ENCODE measurements at places on chromosomes 16 and 17.

DNA sequence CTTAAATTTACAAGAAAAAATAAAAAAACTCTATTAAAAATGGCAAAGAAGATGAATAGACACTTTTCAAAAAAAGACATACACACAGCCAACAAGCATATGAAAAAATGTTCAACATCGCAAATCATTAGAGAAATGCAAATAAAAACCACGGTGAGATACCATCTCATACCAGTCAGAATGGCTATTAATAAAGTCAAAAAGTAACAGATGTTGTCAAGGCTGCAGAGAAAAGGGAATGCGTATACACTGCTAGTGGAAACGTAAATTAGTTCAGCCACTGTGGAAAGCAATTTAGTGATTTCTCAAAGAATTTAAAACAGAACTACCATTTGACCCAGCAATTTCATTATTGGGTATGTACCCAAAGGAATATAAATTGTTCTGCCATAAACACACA, 31.4 kb downstream of the CAPNS2 start:
- no peak for DNase-seq

DNA sequence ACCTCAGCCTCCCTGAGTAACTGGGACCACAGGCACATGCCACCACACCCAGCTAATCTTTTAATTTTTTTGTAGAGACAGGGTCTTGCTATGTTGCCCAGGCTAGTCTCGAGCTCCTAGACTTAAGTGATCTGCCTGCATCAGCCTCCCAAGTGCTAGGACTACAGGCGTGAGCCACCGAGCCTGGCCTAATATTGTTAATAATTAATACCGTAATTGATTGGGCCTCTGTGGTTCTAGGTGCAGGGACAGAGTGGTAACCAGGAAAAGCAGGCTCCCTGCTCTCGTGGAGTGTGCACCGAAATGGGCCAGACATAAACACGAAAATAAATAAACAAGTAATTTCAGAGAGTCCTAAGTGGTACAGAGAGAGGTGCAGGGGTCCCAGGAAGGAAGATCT, 241.0 kb downstream of the GSG1L start:
- no peak for DNase-seq

GRCh38 chr17:40364121-40364861, at the start of gene GJD3:
Gene GJD3 (minus strand): TSS chr17:40364737. CDS start chr17:40363815, 922 bp downstream.
- peak; percentile 57 for DNase-seq

- no peak for DNase-seq
Observed at GRCh38 chr17:45414990-45415881, 17.4 kb downstream of the ARHGAP27 start.

- DNase-seq, result no peak
Observed at GRCh38 chr17:44022246-44022645, 7.5 kb upstream of the TMEM101 start.

- DNase-seq, result no peak
Observed at GRCh38 chr17:72387487-72387886, 266.7 kb downstream of the SOX9 start.

GRCh38 chr17:69495787-69496186, 81.3 kb downstream of the MAP2K6 start:
- DNase-seq, result no peak

DNA sequence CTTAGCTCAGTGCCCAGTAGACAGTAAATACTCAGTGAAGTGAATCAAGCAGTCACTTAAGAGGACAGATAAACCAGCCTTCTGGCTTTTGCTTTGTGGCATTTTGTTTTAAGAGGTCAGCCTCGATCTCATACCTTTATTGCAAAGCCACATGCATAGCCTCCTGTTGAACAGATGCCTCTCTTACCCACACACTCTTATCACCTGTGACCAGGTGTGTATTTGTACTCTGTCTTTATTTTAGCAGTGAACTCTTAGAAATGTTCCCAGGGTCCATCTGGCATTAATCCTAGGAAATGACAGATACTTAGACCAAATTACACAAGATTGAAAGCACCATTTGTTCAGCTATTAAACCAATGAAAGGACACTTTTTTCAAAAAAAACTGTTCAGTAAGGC, 1426.5 kb downstream of the CDH11 start:
- no peak for DNase-seq

- DNase-seq, result no peak
Observed at GRCh38 chr17:19250421-19251173, 13.4 kb downstream of the EPN2 start.

GRCh38 chr17:8162997-8163977, 539 bp upstream of the VAMP2 start:
- peak; percentile 70 for DNase-seq

GRCh38 chr16:49563666-49564065, 190.1 kb downstream of the C16orf78 start:
- DNase-seq, result no peak

- DNase-seq, result no peak
Observed at GRCh38 chr17:53722407-53722806, 100.3 kb upstream of the KIF2B start.

DNA sequence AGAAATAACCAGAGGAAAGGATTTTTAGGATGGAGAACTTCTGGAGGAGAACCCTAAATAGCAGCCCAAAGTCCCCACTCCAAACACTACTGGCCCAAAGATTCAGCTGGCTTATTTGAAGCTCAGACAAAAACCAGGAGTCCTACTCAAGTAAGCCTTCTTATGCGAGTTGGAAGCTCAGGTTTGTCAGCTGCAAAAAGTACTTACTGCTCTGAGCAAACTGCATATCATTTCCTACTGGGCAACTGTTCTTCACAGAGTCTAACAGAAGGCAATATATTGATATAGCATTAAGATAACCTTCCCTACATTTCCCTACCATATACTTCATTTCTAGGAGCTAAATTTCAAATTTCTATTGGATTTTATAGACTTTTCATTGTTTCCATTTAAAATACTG, 76.1 kb upstream of the CORO6 start:
- no peak for DNase-seq

DNA sequence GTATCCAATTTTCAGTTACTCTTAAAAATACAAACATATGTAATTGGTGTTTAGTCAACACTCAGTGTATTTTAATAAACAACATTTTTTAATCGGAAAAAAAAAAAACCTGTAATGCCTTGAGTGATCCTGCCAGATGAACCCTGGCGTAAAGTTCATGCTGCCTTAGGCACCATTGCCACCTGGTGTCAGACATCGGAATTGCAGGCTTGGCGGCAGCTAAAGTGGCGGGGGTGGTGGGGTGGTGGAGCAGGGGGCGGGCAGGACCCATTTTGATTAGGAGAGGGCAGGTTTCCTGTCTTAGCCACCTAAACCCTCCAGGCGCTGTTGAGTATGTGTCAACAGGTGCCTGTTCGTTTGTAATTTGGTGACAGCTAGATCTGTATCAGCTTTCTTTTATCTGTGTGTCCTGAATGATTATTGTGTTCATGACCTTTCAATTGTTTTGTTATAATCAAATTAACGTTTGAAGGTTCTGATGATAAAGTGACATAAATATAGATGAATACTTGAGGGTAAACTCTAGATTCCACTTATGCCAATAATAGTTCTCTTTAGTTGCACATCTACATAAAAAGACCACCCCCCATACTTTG, 588.7 kb downstream of the CDH13 start:
- peak; percentile 76 for DNase-seq

DNA sequence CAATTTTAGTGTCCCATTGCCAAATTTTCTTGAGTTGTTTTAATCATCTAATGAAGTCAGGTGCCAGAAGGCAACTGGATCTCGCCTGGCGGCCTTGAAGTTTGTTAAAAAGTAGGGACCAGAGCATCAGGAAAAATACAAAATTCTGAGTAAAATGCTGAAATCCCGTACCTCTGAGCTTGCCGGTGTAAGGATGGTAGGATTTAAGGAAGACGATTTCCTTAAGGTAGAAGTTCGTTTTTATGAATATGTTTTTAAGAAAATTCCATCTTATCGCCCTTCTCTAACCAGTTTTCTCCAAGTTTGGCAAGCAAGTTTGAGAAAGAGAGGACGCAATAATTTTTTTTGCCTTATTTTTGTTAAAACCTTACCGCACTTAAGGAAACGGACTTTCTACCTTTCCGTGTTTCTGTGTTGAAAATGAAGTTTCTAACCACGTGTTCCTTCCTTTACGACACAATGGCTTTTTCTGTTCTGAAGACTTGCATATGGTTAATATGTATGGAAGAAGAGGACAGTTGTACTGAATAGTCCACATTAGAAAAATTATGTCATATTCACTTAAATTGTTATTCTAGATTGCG, 748 bp downstream of the ATF7IP2 start:
- DNase-seq, result no peak

GRCh38 chr16:48511071-48511540, 98.9 kb downstream of the N4BP1 start:
- DNase-seq, result peak; percentile 25

DNA sequence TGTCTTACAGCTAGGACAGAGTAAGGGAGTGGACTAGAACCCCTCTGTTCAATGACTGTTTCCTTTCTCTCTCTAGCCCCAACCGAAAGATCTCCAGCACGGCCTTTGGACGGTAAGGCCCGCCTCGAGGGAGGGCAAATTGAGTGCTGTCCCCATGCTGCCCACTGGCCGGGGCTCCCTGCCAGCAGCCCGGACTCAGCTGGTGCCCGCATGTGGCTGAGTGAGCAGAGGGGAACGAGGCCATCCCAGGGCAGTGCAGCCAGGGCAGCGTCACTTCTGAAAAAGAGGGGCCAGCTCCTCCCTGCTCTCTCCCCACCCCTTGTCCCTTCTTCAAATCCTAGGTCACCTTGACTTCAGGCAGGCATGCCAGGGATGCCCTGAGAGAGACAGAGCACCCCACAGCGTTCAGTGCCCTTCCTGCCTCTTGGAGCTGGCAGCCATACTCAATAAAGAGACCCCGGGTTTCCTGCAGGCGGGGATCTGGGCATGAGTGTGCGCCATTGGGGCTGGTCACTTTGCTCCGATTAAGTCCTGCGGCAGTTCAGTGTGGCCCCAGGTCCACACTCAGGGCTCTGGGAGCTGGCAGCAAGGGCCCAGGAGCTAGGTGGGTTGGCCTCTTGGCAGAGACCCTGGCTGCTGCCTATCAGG, 130.9 kb downstream of the RAB11FIP4 start:
- DNase-seq, result no peak

GRCh38 chr17:9202532-9202931, 181.2 kb downstream of the NTN1 start:
- no peak for DNase-seq

- DNase-seq, result no peak
Observed at GRCh38 chr17:61487161-61487988, 35.2 kb downstream of the TBX4 start.

- DNase-seq, result no peak
Observed at GRCh38 chr17:56213031-56213430, 59.8 kb downstream of the ANKFN1 start.

DNA sequence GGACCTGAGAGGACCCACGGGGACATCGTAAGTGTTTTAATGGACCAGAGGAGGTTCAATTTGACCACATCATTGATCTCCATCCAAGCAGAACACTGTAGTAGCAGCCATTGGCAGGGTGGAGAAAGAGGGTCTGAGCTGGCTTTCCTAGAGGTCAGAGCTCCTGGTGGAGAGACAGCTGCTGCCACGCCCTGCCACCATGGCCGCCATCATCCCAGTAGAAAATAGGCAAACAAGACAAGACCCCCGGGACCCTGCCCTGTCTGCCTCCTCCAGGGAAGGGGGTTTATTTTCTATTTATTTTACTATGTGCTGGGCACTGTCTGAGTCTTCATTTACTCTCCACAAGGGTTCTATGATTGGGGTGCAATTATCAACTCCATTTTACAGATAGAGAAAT, 11.4 kb upstream of the ITGA3 start:
- DNase-seq, result no peak

DNA sequence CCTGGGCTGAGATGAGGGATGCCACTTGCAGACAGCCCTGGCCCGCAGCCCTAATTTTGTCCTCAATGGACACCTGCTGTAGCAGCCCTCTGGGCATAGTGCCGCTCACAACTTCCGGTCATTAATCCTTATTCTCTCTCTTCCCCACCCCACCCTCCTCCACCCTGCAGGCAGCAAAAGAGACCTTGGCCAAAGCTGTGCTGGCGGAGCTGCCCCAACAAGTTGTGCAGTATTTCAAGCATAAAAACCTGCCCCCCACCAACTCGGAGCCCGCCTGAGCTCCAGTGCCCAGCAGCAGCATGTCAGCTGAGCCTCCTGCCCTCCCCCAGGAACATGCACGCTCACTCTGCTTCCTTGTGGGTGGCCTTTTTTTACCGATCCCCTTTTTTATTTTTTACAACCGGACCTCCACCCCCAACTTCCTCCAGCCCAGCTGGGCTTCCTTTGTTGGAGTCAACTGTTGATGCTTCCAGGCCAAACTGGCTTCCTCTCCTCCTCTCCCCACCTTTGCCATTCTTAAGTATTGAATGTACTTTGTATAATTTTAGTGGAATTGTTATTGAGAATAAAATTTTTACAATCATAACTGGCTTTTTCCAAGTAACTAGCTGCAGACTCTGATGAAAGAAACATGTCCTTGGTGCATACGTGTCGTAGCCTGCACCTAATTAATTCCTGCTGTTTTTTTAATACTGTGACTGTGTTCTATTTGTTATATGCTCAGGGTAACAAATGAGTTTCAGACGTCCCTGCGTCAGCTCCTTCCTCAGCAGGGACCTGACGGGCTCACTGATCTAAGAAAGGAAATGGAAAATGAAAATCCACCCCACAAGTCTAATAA, 38.2 kb downstream of the PSME3IP1 start:
- peak; percentile 33 for DNase-seq

DNA sequence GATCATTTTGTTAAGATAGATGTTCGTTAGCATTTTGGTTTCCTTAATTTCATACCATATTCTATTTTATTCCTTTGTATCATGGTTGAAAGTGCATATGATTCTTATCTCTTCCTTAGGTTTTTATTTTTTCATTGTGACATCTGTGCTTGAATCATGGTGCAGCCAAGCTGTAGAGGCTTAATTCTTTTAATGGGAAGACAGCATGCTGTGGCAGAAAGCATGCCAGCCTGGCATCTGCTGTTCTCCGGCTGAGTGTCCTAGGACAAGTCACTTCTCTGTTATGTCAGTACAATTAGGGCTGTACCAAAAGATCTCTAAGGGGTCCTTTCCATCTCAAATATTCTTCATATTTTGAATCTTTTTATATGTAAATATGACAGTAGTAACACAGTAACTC, 68.5 kb upstream of the PMFBP1 start:
- no peak for DNase-seq

GRCh38 chr17:7686222-7687071, 843 bp downstream of the TP53 start:
- peak; percentile 90 for DNase-seq

- DNase-seq, result no peak
Observed at GRCh38 chr17:54902611-54903010, 2.0 kb downstream of the TOM1L1 start.

Measured in neural progenitor cell (in vitro differentiated cells).